Tibial artery (tissue), 4 donors: ENCODE measurements at places on chromosomes 5 and 9.

DNA sequence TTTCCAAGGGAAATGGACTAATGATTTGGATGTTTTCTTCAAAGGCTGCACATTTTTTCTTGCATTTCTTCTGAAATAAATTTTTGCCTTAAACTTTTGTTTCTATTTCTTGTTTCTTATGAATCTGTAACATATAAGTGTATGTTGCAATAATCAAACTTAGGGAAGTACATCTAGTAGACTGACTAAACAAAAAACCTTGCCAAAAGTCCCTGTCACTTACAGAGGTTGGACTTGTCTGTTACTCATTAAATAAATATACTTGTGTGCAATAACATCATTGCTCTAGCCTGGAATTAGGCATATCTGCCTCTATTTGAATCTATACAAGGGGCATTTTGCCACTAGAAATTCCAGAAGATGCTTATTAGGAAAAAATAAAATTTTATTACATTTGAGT lies 56.6 kb downstream of the C6 start:
- DNase-seq, result no peak

DNA sequence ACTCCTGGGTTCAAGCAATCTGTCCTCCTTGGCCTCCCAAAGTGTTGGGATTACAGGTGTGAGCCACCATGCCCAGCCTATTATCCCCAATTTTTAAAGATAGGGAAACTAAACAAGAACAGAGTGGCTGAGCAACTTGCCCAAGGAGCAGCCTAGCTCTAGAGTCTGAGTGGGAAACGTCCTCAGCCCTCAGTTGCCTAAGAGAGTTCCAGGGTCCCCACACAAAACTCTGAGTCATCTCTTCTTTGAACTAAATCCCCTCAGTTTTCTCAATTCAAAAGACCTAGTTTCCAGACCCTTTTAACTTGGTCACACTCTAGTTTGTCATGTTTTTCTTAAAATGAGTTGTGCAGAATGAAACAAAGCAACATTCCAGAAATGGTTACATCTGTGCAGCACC lies 33.5 kb downstream of the GGTA1 start:
- DNase-seq, result no peak

DNA sequence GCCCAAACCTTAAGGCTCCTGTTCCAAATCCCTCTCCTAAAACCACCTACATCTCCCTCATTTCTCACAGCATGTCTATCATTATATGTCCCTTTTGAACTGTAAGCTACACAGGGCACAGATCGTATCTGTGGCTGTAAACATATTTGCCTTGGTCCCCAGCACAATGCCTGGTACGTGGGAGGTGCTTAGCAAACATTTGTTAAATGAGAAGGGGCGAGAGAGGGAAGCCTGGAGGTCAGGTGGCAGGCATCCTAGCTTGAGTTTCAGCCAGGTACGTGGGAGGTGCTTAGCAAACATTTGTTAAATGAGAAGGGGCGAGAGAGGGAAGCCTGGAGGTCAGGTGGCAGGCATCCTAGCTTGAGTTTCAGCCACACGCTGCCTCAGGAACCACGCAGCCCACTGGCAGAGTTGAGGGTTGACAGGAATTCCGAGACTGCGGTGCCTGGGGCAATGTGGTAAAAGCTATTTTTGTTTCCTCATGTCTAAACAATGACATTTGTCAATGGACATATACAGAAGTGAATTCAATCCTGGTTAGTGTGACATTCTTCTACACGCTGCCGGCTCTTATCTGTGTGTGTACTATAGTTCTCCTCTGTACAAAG lies 113.6 kb downstream of the EFNA5 start:
- DNase-seq, result no peak

DNA sequence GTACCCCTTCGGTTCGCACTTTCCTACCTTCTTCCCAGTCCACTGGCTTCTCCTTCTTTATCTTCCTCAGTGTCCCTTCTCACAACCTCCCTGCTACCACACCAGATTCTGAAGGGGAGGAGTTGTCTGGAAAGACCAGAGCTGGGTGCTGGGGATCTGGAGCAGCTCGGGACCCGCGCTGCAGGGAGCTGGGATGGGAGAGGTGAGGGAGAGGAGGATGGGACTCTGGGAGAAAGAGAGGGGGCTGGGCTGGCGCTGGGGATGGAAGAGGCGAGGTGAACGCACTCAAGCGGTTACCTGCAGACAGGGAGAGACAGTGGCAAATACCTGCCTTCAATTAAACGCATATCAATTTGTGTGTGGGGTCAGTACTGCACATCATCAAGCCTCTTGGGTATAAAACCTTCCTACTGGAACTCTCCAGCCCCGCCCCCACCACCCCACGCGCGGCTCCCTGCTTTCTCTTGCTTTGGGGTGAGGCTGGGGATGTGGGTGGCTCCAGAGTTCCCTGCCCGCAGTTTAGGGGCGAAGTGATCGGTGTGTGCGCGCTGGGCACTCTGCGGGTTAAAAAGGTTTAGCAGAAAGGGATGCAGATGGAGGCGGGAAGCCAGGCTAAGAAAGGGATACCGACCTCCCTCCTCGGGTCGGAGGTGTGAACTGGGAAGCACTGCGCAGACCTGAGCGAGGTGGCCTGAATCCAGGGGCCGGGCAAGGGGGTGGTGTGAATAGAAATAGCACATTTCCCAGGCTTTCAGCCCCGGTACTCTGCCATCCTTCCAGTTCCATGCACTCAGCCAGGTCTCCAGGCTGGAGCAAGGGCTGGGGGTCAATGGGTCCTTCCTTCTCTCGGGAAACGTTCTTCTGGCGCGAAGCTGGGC lies 977 bp upstream of the PAM start:
- no peak for DNase-seq

GRCh38 chr5:179165421-179166170 lies 105.4 kb downstream of the ZNF354C start:
- no peak for DNase-seq

DNA sequence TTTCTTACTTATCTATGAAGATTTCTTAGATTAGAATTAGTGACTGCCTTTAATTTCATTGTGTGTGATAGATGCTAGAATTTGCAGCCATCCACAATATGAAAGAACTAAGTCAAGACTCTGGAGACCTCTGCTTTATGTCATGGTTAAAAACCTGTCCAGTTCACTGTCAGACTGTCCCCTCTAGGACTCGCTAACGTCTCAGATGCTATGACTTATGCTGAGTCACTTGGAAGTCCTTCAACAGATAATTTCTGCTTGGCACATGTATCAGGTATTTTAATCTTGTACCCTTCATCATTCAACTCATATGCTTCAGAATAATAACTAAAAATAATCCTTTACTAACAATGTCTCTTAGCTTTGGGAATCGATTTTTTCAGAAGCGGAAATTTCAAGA lies 230.5 kb upstream of the DMAC1 start:
- no peak for DNase-seq

- no peak for DNase-seq
Observed at GRCh38 chr5:33011801-33012200, 300.7 kb downstream of the NPR3 start.

GRCh38 chr5:171954721-171955120 lies 51.7 kb downstream of the FBXW11 start:
- no peak for DNase-seq

DNA sequence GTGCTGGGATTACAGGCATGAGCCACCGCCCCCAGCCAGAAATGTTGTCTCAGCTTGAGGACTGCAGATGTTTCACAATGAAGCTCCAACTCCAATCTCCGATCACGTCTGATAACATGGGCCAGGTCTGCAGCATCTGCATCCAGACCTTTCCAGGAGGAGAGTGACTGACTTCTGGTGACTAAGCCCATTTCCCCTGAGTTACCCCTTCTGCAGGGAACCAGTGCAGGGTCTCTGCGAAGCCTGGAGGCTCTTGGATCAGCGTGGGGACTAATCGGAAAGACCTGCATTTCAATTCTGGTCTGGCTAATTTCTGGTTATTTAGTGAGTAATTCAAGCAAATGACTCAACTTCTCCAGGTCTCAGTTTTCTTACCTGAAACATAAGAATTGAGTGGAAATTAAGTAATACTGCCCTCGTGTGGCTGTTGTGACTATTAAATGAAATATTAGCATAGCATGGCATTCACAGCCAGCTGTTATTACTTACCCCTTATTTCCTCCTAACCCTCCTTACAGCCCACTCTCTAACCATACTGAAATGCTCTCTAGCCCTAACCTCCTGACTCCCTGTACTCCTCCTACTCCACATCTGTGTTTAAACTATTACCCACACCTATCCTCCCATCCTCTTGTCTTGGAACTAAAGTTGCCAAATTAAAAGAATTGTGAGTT lies 2.2 kb upstream of the GNPDA1 start:
- no peak for DNase-seq

- no peak for DNase-seq
Observed at GRCh38 chr5:60514152-60514551, 185.8 kb downstream of the DEPDC1B start.

DNA sequence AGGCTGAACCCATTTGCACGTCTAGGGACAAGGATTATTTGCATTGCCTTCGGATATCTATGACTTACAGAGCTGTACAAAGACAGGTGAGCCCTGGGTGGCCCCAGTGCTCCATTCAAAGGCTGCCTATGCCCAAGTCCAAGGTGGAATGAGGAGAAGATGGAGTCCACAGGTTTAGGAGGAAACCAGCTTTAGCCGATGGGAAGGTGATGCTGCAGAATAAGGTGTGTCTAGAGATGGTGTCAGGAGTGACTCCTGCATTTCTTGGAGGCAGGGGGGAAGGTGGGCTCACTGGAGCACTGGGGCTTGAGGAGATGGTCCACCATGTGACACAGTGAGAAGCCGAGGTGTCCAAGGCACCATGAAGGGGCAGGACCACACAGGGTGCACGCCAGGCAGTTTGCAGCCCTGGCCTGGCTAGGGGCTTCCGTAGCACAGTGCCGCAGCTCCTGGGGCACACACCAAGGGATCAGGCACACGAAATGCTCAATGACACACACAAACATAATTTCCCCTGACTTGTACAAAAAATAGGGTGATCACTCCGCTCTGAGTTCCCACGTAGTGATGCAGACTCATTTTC lies 32.1 kb downstream of the SEMA4D start:
- DNase-seq, result no peak

DNA sequence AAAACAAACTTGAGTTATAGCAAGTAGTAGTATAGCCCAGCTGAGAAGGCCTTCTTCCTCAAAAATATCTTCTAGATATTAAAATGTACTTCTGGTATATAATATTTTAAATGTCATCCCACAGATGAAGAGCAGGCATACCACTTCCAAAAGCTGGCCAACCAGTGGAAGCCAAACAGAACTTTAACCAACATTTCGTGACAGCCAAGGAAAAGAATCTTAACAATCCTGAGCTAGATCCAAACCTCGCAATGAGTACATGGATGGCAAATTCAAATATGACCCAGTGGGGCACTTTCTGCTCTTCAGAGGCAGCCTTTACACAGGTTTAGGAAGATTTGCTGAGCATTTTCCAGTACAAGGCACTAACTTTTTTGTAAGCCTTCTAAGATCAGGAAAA lies 91.8 kb upstream of the ACO1 start:
- DNase-seq, result no peak

DNA sequence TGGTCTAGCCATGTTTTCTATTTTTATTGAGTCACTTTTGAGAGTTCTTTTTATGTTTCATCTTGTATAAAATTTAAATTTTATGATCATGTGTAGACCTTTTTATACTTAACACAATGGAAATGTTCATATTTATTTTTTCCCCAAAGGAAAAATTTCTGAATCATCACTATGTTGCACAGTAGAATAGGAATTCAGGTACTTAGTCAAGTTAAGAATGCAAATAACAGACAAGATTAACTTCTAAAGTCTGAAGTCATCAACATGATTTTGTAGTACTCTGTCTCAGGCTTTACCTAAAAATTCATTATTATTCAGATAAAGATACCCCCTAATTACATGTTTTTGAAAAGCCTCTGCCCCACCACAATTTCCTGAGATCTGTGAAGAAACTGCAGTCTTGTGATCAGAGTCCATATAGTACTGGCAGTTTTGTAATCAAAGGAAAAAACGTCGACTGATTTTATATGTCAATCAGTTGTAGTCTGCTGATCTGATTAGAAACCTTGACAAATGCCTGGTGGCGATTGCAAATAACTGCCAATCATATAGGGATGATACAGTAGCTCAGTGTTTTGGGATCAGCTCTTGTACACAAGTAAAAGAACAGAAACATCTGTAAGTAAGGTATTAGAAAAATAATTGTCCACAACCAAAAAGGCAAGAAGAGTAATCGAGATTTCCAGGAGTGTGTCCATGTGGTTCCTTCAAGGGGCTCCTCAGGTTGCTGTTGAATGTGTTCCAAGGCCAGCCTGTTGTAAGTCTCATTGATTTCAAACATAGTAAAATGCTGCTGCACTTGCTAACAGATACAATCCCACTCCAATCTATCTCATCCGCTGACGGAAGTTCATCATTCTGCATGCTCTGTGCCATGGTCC lies 352.4 kb downstream of the ARRDC3 start:
- DNase-seq, result no peak

DNA sequence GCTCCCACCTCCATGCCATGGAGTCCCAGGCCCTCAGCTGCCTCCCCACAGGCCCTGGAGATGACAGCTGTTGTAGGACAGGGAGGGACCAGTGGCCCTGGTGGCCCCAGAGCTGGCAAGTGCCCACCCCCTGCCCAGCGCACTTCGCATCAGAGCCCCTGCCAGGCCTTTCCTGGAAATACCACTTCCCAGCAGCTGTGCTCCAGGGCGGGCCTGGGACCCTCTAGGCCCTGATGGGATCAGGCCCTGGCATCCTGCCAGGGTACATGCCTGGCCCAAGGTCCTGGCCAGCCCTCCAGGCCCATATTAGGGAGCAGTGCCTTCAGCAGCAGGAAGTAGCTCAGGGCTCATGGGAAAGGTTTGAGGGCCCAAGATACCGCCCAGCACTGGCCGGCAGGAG lies 2.5 kb downstream of the KCNT1 start:
- no peak for DNase-seq

DNA sequence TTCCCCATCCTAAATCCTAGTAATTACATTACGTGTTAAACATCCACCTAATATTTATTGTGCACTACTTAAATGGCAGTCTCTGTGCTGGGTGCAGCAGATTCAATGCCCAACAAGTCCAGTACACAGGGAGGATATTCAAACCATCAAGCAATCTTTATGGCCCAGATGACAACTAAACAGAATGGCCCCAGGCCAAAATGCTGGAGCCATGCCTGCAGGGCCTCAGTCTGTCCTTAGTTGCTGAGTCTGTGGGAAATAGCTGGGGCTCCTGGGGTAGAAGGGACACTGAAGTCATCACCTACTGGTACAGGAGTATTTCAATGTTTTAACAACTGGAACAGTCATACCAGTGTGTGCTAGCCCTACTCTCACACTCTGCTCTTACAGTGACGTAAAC lies 153.5 kb downstream of the ZNF608 start:
- no peak for DNase-seq

GRCh38 chr9:112554516-112554915 lies 67.9 kb downstream of the KIAA1958 start:
- DNase-seq, result no peak

DNA sequence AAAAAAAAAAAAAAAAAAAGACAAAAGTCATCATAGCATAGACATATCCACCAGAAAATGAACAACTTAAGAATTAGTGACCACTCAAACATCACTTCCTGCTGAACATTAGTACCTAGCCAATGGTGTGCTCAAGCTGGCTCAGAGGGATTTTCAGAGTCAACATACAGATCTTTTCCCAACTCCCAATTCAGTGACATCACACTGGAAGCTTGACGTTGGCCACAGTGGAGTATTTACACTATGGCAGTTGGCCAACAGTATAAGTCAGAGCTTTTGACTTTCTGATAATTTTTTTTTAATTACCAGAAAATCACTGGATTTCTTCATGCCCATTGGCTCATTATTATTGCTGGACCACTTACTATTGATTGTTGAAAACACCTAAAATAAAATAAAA lies 383.5 kb downstream of the ARHGEF28 start:
- DNase-seq, result no peak
